ENCODE measurements at places on chromosomes 2 and 18.

- no peak for DNase-seq
These were observed 82.5 kb downstream of the ATL2 start for GRCh38 chr2:38294597-38294996.

- no peak for DNase-seq
These were observed 100.1 kb upstream of the APCDD1 start for GRCh38 chr18:10354241-10354811.

DNA sequence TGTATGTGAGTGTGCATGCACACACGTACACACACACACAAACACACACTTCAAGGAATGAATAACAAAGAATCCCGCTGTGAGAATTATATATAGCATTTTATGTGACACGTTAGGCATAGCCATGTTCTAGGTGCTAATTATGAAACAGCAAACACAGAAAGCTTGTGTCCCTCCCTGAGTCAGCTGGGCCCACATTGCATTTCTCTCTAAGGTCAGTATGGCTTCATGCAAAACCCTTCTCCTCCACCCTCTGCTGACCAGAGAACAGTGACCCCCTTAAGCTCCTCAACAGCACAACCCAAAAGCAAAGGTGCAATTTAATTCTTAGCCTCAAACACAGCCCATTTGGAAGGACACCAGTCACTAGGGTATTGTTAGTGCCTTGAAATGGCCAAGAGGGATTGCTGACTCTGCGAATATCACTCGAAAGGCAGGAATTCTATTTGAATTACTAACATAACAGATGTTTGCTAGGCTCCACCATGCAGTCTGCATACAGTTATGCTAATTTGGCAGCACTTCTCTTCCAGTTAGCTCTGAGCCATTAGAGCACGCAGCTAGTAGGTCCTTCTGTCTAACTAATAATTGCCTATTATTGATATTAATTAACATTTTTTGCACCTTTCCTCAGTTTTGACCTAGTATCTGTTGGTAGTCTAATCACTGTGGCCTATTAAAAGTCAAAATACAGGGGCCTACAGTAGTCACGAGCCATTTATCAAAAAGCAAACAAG is 149.0 kb downstream of the LNPK start:
- DNase-seq = no peak

DNA sequence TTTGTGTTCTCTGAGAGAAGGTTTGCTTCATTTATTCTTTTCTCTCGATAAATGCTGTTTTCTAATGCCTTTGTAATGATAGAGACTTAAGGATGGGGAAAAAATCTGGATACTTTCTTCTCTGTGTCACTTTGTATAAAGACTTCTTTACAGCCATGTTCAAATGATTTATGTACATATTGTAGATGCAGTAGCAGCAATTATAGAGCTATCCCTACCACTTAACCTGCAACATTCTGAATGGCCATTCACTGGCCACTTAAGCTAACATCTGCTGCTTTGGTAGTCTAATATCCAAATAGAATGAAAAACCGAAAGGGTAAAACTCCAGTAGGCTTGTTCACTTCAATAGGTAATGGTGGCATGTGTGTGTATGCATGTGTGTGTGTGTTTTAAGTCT is 97.8 kb downstream of the CSRNP3 start:
- DNase-seq = no peak

DNA sequence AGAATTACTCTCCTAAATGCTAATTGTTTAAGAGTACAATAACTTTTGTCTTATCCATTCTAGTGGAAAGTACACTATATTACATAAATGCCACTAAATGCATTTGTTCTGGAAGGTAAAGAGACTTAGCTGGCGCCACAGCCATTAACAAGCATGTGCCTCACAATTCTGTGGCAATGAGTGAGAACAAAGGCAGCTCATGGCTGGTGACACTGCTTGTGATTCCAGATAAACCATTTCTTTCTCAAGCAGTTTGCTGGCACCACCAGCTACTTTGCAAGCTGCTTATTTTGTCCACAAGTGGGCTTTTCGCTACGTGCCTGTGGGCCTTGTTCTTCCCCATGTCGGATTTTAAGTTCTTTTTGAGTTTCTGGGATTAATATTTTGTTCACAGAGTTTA is 147.6 kb upstream of the SMAD7 start:
- no peak for DNase-seq

GRCh38 chr18:6781142-6781714 is 51.7 kb downstream of the ARHGAP28 start:
- peak; percentile 66 for DNase-seq

- peak; percentile 34 for DNase-seq
These were observed 90.1 kb upstream of the SMAD2 start for GRCh38 chr18:48020337-48021250.

DNA sequence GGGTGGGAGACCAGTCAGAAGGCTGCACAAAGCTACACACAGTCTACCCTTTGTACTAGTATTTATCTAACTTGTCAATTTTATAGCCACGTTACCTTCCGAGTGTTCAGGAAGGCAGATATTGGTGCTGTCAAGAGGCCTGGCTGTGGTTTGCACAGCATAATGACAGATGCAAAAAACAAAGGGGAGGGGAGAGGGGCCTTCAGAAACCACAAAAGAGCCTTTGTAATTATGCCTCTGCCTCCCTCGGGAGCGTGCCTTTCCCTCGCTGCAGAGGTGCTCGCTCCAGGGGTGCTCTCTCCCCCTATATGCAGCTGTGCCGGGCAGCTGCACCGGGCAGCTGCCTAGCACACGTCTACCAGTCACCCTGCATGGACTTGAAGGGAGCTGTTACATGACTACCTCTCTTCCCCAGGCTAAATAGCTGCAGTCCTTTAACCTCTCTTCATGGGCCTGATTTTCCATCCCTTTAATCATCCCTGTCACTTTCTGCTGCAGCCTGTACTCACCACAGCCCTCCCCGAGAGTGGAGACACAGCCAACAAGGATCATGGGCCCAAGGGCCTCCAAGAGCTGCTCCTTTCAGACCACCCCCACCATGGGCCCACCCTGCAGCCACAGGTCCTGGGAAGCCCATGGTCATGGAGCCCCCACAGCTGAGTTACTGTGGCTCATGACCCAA is 168.4 kb upstream of the PKDCC start:
- no peak for DNase-seq

GRCh38 chr2:26975656-26976055 is 5.2 kb downstream of the MAPRE3 start:
- DNase-seq = no peak

DNA sequence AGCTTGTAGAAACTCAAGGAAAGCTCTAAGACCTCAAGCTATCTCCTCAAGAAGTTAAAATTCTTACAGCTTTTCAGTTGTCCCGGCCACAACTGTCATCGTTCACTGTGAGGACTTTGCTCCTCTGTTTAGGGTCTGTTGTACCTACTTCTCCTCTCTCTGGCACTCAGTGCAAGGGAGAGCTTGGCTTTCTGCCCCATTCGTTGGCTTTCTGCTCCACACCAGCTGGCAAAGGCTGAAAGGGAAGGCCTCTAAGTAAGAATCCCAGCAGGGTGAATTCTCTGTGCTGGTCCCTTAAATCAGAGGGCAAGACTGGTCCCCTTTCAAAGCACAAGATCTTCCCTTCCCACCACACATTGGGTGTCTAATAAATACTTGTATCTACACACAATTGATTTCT is 17.3 kb downstream of the ZBTB7C start:
- no peak for DNase-seq

GRCh38 chr2:204361738-204362137 is 183.5 kb upstream of the PARD3B start:
- no peak for DNase-seq

GRCh38 chr2:162704496-162704895 is 134.1 kb downstream of the KCNH7 start:
- DNase-seq = no peak

- DNase-seq = no peak
These were observed 46.8 kb downstream of the PIK3C3 start for GRCh38 chr18:42001801-42002200.

DNA sequence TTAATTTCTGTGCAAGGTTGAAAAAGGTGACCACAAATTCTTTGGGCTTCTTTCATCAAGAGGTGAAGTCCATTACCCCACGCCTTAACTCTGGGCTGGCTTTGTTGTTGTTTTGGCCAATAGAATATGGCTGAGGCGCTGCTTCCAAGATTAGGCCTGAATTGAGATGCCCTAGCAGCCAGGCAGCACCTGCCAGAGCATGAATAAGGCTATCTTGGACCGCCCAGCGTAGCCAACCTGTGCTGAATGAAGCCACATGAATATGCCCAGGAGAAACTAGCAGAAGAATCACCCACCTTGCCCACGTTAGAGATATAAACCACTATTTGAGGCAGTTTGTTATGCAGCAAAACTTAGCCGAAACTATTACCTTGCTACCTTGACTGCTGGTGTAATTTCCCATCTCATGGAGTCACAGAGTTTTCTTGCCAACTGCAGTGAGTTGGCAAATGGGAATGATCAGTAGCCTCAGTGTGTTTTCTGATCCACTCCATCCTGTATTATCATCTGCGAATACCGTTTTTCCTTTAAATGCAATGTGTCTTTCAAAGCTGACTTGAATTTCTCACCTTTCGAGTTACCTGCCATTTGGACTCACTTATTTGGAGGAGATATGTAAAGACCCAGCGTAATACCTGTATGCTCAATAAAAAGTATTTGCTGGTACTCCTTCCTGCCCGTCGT is 679 bp downstream of the TSGA10 start:
- DNase-seq = peak; percentile 47

- DNase-seq = no peak
These were observed 55.7 kb downstream of the ZC3H8 start for GRCh38 chr2:112199188-112199587.

- no peak for DNase-seq
These were observed 75.0 kb downstream of the CERS6 start for GRCh38 chr2:168530982-168531622.

DNA sequence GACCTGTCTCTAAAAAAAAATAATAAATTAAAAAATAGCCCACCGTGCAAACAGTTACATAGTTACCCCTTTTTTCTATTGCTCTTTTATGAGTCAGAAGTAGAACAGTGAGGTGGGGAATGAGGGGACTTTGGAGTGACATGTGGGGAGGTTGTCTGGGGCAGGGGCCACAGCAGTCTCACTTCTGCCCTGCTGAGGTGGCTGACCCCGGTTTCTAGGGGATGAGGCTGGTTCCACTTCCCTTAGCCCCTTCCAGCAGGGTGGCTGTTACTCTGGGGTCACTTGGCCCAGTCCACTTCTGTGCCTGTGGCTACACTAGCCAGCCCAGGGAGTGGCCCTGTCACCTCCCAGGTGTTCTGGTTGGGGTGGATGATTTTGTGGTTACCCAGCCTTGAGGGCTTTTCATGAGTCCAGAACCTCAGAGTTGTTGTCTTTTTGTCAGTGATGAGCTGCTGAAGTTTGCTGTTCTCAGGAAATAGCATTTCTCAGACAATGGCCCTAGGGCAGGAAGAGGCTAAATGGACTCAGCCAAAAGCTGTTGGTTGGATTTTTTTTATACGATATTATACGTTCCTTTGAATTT is 28.0 kb upstream of the SCLY start:
- no peak for DNase-seq

DNA sequence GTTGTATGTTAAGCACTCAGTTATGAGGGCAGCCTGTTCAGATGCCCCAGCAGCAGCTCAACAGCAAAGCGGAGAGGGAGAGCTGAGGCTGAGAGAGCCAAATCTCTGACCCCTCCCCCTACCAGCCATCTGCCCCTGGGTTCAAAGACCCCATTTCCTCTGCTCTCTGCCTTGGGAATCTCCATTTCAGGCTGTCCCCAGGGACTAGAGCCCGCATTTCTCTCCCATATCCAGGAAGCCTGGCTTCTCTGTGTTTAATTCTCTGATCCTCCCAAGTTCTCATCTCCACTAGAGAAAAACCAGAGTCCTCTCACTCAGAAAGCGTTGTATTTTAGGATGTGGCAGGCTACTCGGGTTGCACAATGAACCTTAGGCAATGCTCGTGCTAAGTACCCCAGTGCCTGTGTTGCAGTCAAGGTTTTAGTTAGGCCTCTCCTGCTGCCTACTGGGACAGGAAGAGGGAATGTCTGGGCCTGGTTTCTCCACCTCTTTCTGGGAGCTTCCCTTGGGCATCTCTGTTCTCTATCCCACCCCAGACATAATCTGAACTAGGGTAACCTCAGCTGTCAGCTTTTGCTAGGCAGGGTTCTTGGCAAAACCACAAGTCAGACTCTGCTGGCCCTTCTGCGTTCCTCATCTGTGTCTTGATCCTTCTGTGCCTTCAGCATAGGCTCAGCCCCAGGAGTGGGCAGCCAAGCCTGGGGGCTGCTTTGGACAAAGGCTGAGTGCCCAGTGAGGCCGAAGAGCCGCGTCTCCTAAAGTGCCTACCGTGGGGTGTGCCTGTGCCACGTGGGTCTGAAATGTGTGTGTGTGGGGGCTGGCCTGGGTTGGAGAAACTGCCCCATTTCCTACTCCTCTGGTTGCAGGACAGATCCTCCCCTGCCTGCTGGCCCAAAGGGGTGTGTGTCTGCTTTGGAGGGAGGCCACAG is 96.8 kb downstream of the STPG4 start:
- no peak for DNase-seq

- peak; percentile 80 for DNase-seq
These were observed 70.1 kb upstream of the BZW1 start for GRCh38 chr2:200741468-200742202.

DNA sequence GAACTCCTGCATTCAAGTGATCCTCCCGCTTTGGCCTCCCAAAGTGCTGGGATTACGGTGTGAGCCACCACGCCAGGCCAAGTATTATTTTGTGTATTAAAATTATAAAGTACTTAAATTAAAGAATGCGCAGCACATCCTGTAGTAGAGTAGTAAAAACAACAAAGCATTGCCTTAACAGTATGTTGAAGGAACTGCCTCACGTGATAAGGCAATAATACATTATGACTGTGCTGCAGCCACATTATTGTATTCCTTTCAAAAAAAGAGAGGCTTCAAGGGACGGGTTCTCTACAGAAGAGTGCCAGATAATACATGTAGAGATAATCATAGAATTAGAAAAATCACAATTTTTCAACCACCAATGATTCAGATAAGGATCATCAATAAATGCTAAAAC is 33.7 kb downstream of the C2orf76 start:
- DNase-seq = no peak

DNA sequence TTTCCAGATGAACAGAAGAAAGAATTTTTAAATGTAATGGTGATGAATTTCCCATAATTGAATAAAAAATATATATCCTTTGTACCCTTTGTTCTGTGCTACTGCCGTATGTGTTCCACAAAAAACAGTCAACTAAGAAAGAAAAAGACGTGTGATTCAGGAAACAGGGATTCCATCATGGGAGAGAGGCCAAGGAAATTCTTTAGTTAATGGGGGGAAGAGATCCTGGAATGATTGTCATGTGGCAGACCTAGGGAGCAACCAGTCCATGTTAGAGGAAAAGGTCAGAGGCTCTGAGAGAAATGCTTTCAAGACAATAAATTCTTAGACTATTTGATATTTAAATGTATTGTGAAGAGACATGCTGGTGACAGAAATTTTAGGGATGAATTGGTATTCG is 76.6 kb downstream of the CPO start:
- DNase-seq = no peak

DNA sequence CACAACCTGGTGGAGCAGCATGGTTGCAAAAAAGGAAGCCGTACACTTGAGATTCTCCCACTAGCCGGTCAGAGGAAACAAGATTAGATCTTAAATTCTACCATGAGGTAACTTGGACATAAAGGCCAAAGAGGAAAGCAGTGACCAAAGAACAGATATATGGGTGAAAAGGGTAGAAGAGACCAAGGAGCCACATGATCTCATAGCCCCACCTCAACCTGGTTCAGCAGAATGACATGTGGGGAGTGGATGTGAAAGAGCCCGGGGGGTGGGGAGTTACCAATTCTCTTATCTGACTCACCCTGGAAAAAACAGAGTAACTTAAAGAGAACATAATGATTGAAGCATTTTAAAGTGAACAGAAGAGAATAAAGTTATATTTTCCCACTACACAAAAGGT is 683.0 kb downstream of the DSC3 start:
- no peak for DNase-seq

GRCh38 chr2:118177884-118178283 is 89.6 kb downstream of the INSIG2 start:
- no peak for DNase-seq

GRCh38 chr2:217959723-217960122 is 43.1 kb downstream of the TNS1 start:
- peak; percentile 74 for DNase-seq
